Right ventricle myocardium inferior (tissue), 1 donor: ENCODE measurements at places on chromosomes 3 and 15. TPM values are rescaled to one million over a fixed set of nuclear protein-coding genes. Genes with fewer than 3 reads are reported as not detected.
A peak's percentile ranks its signal among the peaks of the same experiment; 100 is the strongest.

Gene BDH1
- total RNA-seq = 43.1 TPM

Gene GRM2
- total RNA-seq = 0.03 TPM

Gene SERPINI2
- total RNA-seq = not detected

Gene RBP2
- total RNA-seq = not detected

Gene ROBO2
- total RNA-seq = 0.14 TPM

Gene KLHL40
- not detected for total RNA-seq

Gene SEMA5B
- 5.2 TPM for total RNA-seq

Gene CYP19A1
- 0.65 TPM for total RNA-seq

GRCh38 chr3:149122721-149123578, 6.5 kb upstream of the HPS3 start:
- DNase-seq = no peak

DNA sequence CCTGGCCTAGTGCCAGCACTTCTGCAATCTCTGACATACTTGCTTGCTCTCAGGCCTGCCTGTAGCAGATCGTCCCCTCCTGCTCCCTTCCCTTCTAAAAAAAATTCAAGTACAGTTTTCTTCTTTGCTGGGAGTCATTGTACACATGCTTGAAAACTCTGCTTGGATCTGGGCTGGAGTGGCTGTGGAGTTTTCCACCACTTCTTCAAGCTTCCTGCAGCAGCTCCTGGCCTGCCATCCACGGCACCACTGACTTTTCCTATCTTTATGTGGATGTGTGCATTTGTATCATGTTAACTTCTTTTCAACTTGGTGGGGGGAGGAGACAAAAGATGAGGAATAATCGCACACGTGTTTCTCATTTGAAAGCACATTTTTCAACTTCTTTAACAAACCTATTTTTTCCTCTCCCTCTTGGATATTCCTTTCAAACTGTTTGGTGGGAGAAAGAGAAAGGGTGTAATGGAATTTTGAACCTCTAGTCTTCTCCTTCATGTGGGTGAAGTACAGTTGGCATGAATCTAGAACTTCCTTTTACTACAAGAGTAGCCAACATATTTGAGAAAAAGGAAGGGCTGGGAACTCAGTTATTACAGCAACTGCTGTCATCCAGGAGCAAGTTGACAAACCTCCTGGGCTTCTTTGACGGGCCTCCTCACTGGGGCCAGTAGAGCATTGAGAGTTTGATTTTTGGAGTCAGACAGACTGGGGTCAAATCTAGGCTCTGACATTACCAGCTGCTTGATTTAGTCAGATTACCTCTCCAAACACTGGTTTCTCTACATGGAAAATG, 61.2 kb upstream of the LRTM1 start:
- no peak for DNase-seq

DNA sequence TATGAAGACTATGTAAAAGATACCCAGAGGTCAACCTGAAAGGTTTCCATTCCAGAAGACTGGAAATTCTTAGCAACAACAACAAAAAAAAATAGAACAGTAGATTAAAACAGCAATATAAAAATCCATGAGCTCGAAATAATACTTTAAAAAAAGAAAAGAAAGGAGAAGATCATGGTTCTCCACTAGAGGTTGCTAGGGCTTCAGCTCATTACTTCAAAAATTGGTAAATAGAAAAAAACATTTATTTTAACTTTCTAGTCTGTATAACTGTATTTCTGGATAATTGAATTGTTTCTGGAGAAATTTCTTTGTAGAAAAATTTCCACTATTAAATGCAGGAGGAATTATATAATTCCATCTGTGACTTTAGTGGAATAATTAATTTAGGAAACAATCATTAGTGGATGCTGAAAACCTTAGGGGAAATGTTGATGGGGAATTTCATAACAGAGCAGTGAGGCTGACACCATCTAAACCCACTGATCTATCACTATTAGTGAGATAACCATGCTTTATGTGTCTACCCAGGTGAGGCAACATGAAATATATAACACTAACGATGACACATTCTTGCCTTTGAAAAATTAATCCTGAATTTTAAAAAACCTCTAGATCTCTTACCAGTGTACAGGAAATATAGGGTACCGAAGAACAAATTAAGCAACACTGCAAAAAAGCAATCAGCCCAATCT, 62.5 kb upstream of the SNRK start:
- no peak for DNase-seq

DNA sequence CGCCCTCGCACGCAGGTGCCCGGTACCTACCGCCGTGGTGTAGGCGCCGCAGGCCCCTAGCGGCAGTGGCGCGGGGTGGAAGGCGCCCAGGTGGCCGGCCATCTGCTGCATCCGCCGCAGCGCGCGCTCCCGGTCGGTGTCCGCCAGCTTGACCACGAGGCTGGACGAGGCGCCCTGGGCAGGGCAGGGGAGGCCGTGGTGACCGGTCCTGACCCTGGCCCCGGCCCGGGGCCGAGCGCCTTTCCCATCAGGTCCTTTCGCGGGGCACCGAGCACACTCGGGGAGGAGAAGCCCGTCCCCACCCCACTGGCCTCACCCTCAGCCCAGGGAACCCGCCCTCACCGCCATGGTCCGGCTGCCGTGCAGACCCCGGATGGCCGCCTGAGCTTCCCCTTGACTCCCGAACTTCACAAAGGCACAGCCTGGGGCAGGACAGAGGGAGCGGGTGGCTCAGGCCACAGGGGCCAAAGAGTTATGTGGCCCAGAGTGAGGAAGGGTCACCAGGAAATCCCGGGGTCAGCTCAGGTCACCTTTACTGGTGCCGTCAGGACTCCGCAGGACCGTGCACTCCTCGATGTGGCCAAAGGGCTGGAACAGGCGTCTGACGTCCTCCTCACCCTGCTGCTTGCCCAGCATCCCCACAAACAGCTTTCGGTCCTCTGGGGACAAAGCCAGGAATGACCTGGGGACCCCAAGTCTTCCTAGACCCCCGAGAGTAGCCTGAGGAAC, 17.4 kb upstream of the PARP6 start:
- peak; percentile 54 for DNase-seq

GRCh38 chr15:67070150-67070549, 4.7 kb downstream of the SMAD3 start:
- DNase-seq = no peak

- DNase-seq = no peak
Measured at GRCh38 chr3:101244212-101244575, 76.2 kb downstream of the IMPG2 start.

DNA sequence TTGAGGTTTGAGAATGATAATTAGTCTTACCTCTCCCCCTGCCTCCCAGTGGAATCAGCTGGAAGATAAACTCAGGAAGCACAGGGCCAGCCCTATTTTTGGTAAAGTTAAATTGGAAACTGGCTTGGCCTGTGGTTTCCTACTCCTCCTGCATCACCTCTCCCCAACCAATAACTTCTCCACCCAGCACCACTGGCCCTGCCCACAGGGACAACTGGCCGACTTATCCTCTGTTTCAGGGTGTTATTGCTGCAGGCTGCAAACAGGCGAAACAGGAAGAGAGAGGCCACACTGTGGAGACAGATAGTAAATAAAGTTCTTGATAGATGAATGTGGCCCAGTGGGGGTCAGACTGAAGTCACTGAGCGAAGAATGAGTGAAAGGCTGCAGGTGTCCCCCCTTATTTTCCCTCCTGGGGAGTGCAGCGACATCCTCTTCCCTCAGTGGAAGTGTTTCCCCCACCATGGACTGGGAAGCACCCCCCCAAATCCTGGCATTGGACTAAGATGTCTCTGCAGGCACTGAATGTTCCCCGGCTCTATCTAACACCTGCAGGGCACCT, 47.1 kb downstream of the PDIA5 start:
- no peak for DNase-seq

GRCh38 chr3:183159333-183159732, 3.2 kb downstream of the LAMP3 start:
- DNase-seq = no peak

DNA sequence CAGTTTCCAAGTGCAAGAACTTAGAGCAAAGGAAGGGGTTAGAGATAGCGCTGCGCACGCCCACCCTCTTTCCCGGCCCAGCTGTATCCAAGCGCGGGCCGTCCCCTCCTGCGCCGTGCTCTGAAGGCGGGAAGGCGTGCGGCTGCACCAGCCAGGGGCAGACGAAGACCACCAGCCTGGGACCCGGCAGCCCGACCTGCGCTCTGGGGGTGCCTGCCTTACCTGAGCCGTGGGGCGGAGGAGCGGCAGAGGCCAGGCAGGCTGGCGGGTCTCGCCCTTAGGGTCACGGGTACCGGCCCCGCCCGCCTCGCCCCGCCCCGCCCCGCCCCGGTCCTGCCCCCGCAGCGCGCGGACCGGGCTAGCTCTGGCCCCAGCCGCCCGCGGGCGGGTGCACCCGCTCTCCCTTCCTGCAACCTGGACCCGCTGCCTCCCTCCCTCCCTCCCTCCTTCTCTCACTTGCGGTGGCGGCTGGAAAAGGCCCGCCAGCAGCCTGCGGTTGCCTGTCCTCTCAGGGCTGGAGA, at the start of gene WDR72:
WDR72 (minus strand) TSS at position 253 of the 521 bp plus-strand sequence. CDS start 26,514 bp downstream, outside the sequence.
- DNase-seq = no peak

DNA sequence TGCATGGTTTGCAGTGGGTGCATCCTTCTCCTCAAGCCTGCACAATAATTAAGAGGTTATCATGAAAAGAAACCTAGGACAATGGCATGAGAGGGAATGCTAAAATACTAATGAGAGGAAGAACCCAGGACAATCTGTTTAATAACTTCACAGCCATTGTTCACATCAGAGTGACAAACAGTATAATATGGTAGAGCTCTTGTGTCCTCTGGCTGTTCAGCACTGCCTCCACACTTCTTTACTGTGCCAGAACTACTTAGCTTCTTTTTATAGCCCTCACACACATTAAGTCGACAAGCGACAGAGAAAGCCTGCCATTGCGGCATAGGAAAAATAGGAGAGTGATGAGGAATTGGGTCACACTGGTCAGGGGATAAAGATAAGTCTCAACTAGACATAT, 65.0 kb upstream of the MEIS2 start:
- no peak for DNase-seq

- no peak for DNase-seq
Measured at GRCh38 chr3:10682692-10683091, 133.3 kb upstream of the SLC6A11 start.

- no peak for DNase-seq
Measured at GRCh38 chr3:47398228-47398627, 17.4 kb downstream of the PTPN23 start.

DNA sequence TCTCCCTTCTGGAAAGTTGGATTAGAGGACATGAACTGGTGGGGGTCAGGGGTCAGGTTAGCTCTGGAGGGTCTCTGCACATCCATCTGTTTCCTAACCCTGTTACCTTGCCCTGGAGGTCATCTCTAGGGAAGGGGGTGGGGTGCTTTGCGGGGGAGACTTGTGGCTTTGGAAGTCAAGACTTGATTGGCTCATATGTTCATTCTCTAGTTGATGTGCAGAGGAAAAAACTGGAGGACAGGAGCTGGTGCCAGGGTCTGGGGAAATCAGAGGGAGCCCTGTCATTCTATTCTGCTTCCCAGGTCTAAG, 42.9 kb upstream of the ROPN1 start:
- DNase-seq = no peak

GRCh38 chr15:47273864-47274263, 443.4 kb upstream of the SEMA6D start:
- no peak for DNase-seq

GRCh38 chr15:30042556-30042955, 40.2 kb upstream of the GOLGA8J start:
- no peak for DNase-seq

- DNase-seq = no peak
Measured at GRCh38 chr3:161233557-161233956, 12.4 kb downstream of the NMD3 start.

DNA sequence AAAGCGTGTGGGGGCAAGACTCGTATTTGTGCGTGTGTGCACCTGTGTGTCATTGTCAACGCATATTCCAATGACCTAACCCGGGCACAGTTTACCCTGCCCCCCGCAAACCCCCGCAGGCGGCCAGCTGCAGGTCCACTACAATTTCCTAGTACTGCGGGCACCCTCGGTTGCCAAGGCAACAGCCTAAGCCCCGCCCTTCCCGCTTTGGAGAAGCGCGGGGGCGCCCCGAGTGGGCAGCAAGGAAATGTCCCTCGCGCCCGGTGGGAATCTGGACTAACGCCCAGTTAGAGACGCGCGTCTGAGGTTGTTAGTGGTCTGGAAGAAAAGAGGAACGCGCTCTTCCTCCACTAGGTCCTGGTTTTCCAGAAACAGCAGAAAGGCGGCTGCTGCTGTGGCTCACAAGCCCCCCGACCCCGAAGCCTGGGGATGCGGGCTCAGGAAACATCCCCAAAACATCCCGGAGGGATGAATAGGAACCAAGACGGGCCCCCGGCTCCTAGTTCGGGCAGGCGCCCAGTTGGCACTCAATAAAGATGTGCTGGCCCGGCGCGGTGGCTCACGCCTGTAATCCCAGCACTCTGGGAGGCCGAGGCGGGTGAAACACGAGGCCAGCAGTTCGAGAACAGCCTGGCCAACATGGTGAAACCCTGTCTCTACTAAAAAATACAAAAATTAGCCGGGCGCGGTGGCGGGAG, 1.1 kb downstream of the ABHD14A start:
- peak; percentile 90 for DNase-seq

GRCh38 chr3:133662278-133662651, 524 bp upstream of the TOPBP1 start:
- no peak for DNase-seq

DNA sequence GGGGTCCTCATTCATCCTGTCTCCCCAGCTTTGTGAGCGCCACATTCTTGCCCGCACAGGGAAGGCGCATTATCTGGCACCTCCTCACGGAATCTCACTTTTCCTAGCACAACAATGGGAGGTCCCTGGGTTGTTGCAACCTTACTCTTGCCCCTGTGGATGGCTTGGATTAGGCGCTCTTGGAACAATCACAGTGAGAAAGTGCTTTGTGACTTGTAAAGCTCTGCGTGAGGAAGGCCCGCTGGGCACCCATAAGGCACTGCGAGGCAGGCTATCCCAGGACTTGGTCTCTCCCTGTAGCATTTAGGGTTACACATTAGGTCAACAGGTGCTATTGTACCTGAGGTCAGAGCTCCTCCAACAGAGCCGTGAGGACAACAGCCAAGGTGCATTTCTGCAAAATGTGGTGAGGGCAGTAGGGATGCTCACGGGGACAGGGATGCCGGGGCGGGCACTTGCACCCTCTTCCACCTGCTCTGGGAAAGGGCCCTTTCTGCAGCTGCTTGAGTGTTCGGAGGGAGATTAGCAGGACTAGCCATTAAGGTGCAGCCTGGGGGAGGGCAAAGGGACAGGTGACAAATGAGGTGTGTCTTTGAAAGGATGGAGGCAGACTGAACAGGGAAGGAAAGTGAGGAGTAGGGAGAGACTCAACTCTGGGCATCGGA, 13.9 kb upstream of the LRRC15 start:
- DNase-seq = no peak

- no peak for DNase-seq
Measured at GRCh38 chr3:38497031-38497430, 891 bp downstream of the EXOG start.
